ENCODE measurements at places on chromosomes 3 and 15.

- no peak for DNase-seq
Measured at GRCh38 chr15:87145696-87146095, 1066.0 kb downstream of the AGBL1 start.

GRCh38 chr3:48026951-48027908, 11.0 kb upstream of the MAP4 start:
- no peak for DNase-seq

- DNase-seq, result no peak
Measured at GRCh38 chr15:77784361-77785292, 151.9 kb upstream of the LINGO1 start.

- no peak for DNase-seq
Measured at GRCh38 chr15:62494197-62494596, 329.1 kb upstream of the C2CD4B start.

DNA sequence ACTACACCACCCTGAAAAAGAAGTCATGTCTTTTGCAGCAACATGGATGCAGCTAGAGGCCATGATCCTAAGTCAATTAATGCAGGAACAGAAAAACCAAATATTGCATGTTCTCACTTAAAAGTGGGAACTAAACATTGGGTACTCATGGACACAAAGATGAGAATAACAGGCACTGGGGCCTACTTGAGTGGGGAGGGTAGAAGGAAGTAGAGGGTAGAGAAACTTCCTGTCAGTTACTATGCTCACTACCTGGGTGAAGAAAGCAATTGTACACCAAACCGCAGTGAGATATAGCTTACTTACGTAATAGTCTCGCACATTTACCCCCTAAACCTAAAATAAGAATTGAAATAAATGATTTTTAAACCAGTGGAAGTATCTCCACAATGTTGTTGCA, 480.5 kb upstream of the ARRDC4 start:
- DNase-seq, result no peak

GRCh38 chr3:23590424-23591273, 215.1 kb upstream of the UBE2E1 start:
- no peak for DNase-seq

GRCh38 chr3:54047568-54047967, 74.8 kb upstream of the CACNA2D3 start:
- DNase-seq, result no peak

GRCh38 chr3:166444756-166445155, 607.5 kb upstream of the BCHE start:
- no peak for DNase-seq

DNA sequence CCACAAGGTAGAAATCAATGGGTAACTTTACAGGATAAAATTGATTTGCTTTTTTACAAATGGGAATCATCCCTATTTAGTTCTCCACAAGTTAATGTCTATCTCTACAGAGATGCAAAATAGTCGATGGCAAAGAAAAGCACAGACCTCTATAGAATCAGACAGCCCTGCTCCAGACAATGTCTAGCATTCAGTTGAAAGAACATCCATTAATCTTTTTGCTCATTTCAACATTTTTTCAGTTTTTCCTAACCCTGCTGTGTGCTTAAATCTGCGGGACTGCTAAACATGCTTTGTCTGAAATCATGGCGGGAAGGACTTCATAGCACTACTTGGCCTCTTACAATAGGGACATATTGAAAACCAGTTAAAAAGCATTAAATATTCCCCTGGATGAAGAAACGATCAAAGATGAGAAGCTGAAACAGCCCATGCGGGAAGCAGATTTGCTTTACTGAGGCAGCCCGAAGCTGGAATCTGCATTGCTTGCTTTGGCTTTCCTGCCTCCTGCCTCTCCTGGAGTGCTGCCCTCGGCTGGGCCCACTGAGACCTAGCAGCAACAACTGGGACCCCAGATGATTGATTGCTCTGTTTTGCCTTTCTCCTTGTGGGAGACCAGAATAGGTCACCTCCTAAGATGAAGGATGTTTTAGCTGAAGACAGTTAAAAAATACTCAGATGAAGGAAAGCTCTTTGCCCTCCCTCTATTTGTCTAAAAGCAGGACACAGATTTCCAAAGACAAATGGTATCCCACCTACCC, 38.5 kb upstream of the RASGRP1 start:
- no peak for DNase-seq

- peak; percentile 79 for DNase-seq
Measured at GRCh38 chr3:96449803-96450202, 364.6 kb upstream of the EPHA6 start.

DNA sequence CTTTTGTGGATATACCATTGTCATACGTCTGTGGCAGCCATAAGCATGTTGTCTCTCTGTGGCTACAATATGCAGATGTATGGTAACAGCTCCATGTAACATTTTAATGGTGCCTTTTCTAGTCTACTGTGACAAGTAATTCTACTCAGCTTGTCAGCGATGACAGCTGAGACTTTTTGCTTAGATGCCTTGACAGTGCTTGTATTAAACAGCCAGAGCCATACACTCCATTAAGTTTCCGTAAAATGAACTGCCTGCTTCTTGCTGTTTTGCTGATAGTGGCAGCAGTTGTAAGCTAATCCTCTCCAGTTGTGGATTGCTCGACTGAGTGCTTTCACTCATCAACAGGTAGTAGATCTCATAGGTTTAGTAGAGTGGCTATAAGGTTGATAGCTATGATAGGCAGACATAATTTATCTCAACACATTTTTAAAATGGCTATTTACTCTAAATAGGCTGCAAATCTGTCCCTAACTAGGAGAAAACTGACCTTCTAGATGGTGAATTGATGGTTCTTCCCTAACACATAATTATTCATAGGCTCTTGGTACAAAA, 260.2 kb upstream of the NAALADL2 start:
- no peak for DNase-seq

DNA sequence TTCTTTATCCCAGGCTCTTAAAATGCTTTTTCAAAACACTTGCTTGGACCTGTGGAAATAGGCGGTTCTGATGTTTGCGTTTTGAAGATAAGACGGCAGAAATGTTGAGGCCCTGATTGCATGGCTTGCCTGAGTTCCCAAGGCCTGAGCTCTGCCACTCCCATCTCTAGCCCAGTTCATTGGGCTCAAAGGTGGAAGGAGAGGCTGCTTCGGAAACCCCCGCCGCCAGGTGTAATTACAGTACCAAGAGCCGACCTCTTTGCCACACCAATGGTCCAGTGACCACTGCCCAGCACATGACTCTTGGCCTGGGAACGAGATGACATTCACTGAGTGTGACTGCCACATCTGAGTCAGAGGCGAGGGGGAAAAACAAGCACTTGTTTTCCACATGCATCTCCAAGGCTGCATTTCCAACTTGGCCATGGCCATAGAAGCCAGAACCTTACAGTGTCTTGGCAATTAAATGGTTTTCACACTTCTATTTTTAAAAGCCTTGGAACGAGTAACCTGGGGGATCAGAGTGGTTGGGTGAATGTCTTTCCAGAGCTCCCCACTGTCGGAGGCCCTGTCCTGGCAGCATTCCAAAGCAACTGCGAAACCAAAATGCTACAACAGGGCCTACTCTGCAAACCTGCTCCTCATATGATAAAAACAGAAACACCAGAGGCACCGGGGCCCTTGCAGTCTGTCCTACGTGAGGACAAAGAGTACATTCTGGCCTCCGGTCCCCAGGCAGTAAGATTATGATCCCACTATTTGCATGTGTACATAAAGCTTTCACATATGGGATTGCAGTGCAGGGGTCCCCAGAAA, 63.8 kb upstream of the CGNL1 start:
- DNase-seq, result no peak

- no peak for DNase-seq
Measured at GRCh38 chr15:90191344-90191687, 9.8 kb upstream of the SEMA4B start.

- DNase-seq, result no peak
Measured at GRCh38 chr3:17946619-17947018, 204.2 kb upstream of the TBC1D5 start.

DNA sequence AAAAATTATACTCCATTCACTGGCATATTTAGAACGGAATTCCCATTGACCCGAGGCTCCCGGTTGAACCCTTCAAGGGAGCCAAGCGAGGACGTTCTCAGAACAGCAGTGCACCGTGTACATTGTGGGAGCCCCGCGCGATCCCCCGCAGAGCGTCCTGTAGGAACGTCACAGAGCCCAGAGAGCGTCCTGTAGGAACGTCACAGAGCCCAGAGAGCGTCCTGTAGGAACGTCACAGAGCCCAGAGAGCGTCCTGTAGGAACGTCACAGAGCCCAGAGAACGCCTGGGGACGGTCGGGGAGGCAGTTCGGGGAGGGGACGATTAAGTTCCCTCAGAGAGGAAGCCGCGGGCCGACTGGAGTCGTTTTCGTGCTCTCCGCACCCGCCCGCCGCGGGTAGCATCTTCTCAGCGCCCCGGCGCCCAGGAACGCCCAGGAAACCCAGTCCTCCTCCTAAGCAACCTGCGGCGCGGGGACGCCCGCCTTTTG, 506 bp upstream of the ATP1B3 start:
- DNase-seq, result peak; percentile 61

GRCh38 chr3:73784686-73785392, 160.1 kb upstream of the PDZRN3 start:
- DNase-seq, result no peak

DNA sequence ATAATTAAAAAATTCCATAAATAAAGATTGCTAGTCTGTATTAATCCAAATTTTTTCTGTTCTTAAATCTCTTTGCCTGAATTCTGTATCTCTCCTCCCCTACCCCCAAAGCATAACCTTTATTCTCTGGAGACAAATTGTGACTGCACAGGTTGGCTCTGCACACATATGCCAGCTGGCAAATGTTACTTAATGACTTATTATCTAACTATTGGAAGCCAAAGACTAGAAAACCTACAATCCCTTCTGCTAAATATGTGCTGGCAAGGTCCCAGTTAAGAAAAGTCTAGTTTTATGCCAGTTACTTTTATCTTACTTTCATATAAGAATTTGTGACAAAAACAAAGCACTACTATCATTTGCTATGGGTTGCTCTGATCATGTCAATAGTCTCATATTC, 569.3 kb downstream of the MECOM start:
- no peak for DNase-seq

- DNase-seq, result no peak
Measured at GRCh38 chr3:53171827-53172505, 11.0 kb downstream of the PRKCD start.

GRCh38 chr15:93837450-93837849, 393.9 kb upstream of the MCTP2 start:
- no peak for DNase-seq

DNA sequence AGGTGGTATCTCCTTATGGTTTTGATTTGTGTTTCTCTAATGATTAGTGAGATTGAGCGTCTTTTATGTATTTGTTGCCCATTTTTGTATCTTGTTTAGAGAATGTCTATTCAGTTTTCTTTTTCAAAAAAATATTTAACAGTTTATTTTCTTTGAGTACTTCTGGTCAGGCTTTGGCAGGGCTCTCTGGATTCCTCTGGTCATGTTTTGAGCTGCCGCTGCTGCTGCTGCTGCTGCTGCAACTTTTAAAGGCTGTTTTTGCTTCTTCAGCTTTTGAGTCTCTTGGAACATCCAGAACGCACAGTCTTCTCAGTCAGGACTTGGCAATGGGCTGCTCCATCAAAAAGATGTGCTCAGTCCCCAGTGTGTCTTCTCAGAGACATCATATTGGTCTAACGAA, 40.1 kb downstream of the REC114 start:
- DNase-seq, result no peak

DNA sequence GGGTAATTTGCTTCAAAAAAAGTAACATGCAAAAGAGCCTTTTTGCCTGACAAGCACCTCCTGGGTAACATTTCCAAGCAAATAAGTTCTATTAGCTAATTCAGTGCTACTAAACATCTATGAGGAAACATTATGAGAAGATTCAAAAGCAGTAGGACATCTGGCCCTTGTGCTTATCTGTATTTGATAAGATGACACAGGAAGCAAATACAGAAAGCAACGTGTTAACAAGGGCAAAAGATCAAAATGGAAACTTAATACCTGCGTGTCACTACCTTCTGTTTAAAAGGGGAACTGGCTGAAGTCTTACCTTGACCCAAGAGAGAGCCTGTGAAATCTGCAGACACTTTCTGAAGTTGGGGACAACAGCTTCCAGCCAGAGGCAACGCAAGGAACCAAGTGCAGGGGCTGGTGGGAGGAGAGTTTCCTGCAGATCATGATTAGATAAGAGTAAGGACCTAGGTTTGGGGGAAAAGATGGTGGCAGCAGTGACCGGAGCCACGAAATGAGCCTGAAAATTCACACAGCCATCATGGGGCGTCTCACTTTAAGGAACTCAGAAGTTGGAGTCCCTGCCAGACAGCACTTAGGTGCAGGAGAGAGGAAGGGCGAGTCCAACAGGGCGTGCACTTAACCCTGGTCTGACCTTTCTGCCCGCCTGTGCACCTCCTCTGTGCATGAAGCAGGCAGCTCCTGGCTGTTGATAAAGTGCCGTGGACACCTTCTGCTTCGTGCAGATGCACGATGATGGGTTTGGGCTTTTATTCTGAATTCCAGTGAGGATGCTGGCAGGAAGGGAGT, 153.6 kb upstream of the BHLHE40 start:
- no peak for DNase-seq

- DNase-seq, result no peak
Measured at GRCh38 chr3:45921158-45922038, 21.9 kb upstream of the CXCR6 start.

GRCh38 chr15:58593870-58594269, 155.6 kb downstream of the ADAM10 start:
- DNase-seq, result no peak

DNA sequence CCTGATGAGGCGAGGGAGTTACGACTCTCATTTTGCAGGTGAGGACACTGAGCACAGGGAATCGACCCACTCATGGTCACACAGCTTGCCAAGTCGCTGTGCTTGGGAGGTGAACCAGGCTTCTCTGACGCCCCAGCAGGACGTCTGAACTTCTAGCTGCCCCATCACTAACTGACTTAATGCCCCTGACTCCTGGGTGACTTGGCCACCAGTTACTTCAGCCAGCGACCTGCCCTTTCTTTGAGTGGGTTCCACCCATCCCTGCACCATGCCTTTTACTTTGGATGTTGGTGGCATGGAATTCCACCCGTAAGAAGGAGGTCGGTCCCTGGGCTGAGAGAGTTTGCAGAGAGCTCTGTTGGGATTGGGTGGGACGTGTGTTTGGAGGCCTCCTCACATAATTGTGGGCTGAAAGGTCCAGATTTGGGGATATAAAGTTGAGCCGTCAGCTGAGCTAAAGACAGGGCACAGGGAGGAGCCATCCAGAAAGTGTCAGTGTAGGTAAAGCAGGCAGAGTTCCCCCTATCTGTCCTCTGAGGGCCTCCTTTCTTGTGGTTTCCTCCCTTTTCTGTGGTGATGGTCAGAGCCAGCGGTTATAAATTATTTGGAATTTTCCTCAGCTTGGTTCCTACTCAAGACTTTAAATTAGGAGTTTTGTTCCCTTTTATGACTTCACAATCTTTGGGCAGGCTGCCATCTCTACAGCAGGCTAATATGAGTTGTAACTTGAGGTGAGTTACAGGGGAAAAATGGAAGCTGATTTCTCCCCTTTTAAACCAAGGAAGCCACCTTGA, 55.0 kb downstream of the FLNB start:
- no peak for DNase-seq

GRCh38 chr3:114711321-114711886, 417.6 kb downstream of the TIGIT start:
- DNase-seq, result no peak

GRCh38 chr15:51240066-51240465, 98.3 kb downstream of the CYP19A1 start:
- DNase-seq, result no peak

Measured in DMS153 (cell line).